ENCODE measurements at places on chromosomes 2 and 18.

GRCh38 chr2:232502911-232503808 is 15.5 kb upstream of the ECEL1 start:
- DNase-seq = no peak

DNA sequence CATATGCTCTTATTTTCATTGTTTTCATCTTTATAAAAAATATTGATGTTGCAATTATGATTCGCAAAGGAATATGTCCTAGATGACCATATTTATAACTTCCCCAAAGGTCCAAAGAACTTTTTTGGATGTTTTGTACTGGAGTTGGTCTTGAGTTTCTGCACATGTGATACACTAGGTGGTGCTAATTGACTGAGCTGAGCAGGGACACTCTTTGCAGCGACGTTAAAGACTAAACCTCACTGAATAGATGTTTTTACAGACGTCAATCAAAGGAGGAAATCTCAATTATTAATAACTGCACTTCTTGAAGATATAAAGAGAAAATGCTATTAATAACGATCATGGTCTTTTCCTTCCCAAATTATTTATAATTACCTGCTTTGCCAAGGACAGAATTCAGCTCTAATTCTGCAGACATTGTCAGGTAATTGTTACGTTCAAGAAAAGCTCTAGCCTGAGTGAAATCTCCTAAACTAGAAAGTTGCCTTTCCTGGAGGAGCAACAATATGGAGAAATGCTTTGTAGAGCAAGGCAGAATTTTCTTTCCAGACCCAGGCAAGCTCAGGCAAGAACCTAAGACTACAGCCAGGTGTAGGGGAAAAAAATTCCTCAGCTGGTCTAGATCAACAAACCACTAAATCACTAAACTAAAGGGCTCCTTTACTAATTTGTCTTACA is 119.3 kb upstream of the RBBP8 start:
- no peak for DNase-seq

DNA sequence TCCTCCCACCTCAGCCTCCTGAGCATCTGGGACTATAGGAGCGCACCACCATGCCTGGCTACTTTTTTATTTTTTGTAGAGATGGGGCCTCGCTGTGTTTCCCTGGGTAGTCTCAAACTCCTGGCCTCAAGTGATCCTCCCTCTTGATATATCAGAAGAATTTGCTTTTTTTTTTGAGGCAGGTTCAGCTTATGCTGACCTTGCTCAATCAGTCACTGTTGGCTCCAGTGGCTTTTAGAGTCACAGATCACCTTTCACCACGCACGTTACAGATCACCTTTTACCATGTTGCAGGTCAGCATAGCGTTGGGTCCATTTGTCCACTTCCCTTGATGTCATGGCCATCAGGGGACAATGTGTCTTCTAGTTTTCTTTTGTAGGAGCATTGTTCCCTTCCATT is 36.1 kb downstream of the DCAF17 start:
- no peak for DNase-seq

DNA sequence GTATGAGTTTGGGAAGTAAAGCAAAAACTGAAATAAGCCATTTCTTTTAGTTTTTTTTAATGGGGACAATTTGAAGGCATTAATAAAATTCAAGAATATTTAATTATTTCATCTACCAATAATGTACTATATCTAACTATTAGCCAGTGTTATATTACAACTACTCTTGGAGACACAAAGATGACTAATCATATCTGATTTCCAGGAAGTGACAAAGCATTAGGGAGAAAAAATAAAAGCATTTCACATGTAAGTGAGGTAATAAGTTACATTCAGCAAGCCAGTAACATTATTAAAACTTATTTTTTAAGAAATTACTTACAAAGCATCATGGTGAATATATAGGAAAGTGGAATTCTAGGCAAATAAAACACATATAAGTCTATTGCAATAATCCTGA is 781.3 kb upstream of the NRXN1 start:
- no peak for DNase-seq

- DNase-seq = peak; percentile 55
Measured at GRCh38 chr2:237256887-237257286, 157.1 kb downstream of the COL6A3 start.

- no peak for DNase-seq
Measured at GRCh38 chr2:16303761-16304160, 361.9 kb downstream of the CYRIA start.

- DNase-seq = no peak
Measured at GRCh38 chr2:23789012-23789411, 137.9 kb downstream of the ATAD2B start.

DNA sequence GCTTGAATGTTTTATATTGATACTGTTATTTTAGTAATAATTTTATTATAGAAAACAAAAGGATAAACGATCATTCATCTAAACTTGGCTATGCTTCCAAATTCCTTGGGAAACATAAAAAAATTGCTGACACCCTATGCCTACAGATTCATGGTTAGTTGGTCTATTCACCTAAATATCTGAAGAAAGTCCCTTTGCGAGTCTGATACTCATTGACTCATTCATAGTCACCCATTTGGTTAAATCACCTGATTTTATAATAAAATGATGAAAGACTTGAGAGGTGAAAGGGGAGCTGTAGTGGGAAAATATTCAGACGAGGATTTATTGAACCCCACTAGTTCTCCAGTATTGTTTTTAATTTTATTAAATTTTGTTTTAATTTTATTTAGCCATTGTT is 112.0 kb downstream of the PTPN4 start:
- DNase-seq = no peak

DNA sequence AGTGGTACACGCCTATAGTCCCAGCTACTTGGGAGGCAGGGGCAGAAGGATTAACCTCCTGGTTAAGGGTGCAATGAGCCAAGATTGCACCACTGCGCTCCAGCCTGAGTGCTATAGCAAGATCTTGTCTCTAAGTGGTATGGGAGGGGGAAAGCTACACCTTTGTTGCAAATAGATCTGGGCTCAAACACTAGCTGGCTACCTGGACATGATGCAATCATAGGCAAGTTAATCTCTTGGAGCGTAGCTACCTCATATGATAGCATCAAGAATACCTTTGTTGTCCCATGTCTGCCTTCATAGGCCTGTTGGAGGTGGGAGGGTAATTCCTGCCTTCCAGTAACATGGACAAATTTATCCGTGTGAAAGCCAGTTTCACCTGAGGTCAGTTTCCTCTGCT is 15.7 kb downstream of the KLHL29 start:
- no peak for DNase-seq

- DNase-seq = no peak
Measured at GRCh38 chr18:6546229-6546628, 131.5 kb upstream of the L3MBTL4 start.

GRCh38 chr18:65567372-65567771 is 183.4 kb upstream of the CDH7 start:
- DNase-seq = no peak

- DNase-seq = no peak
Measured at GRCh38 chr2:133411857-133412256, 156.4 kb downstream of the NCKAP5 start.

- no peak for DNase-seq
Measured at GRCh38 chr2:102276549-102277201, 34.7 kb upstream of the IL1RL1 start.

DNA sequence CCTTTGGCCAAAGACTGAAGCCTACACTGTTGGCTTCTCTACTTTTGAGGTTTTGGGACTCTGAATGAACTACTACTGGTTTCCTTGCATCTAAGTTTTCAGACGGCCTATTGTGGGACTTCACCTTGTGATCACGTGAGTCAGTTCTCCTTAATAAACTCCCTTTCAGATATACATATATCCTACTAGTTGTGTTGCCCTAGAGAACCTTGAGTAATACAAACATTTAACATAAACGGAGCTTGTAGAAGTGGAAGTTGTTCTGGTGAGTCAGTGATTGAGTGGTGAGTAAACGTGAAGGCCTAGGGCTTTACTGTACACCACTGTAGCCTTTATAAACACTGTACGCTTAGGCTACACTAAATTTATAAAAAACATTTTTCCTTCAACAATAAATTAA is 107.2 kb upstream of the CDH2 start:
- DNase-seq = no peak

DNA sequence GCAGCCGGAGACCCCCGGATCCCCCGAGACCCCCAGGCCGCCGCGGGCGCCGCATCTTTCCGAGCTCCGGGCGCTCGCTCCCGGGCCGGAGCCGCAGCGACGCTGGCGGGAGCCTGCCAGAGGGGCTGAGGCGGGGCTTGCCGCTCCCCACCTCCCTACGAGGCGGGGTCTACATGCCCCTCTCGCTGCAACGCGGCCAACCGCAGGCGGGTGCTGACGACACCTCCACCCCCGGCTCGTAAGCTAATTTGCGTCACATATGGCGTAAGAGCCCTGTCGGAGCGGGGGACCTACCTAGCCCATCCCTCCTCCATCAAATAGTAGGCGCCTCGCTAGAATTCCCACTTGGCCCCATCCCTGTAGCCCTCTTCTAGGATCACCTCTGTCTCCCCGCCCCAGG is at the start of gene PTPRN:
Gene PTPRN, minus strand, starts transcription at position 124 of the 400 bp plus-strand sequence. Its CDS starts 69 bp downstream, at position 55.
- DNase-seq = no peak

DNA sequence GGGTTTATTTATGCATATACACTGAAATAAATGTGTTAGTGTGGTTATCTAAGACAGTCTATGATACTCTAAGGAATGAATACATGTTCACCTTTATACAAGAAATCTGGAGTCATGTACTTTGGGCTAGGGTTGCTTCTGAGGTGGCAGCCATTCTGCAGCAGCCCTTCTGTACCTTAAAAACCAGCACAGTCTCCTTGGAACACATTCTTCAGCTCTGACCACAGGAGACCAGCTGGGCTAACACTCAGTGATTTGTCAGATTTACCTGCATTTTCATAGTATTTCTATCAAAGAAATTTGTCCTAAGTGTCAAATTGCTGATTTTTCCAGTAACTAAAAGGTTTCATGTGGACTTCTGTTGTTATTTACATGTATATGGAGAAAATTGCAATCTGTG is 167.7 kb downstream of the CAMKMT start:
- DNase-seq = no peak

- no peak for DNase-seq
Measured at GRCh38 chr18:260547-260946, 7.3 kb downstream of the THOC1 start.

- no peak for DNase-seq
Measured at GRCh38 chr18:63545000-63545399, 2.8 kb downstream of the SERPINB12 start.

- no peak for DNase-seq
Measured at GRCh38 chr18:73040247-73040646, 172.5 kb upstream of the NETO1 start.

GRCh38 chr2:25481381-25482300 is 139.9 kb upstream of the DNMT3A start:
- DNase-seq = no peak

GRCh38 chr18:9209279-9209678 is 72.7 kb downstream of the ANKRD12 start:
- no peak for DNase-seq

DNA sequence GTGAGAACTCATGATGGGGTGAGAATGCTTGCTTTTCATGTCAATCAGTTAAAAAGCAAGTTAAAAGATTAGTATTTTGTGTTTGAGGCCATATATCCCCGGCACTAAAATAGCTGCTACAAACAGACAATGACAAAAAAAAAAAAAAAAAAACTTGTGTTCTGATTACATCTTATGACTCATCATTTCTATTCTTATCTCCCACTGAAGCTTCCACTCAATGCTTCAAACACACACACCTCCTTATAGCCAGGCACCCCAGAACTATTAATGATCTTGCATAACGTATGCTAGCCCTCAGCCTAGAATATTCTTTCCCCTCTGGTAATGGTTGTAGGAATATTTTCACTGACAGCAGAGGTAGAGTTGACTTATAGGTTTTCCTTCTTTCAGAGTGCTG is 778.3 kb downstream of the TRIB2 start:
- no peak for DNase-seq

GRCh38 chr18:41121116-41121826 is 833.8 kb upstream of the PIK3C3 start:
- no peak for DNase-seq

- no peak for DNase-seq
Measured at GRCh38 chr2:20425371-20425881, 21.4 kb upstream of the RHOB start.

- no peak for DNase-seq
Measured at GRCh38 chr18:73924307-73924706, 223.3 kb downstream of the FBXO15 start.

GRCh38 chr2:159849160-159849813 is 51.3 kb upstream of the CD302 start:
- DNase-seq = no peak

GRCh38 chr2:103977668-103978067 is 876.2 kb upstream of the POU3F3 start:
- DNase-seq = no peak

DNA sequence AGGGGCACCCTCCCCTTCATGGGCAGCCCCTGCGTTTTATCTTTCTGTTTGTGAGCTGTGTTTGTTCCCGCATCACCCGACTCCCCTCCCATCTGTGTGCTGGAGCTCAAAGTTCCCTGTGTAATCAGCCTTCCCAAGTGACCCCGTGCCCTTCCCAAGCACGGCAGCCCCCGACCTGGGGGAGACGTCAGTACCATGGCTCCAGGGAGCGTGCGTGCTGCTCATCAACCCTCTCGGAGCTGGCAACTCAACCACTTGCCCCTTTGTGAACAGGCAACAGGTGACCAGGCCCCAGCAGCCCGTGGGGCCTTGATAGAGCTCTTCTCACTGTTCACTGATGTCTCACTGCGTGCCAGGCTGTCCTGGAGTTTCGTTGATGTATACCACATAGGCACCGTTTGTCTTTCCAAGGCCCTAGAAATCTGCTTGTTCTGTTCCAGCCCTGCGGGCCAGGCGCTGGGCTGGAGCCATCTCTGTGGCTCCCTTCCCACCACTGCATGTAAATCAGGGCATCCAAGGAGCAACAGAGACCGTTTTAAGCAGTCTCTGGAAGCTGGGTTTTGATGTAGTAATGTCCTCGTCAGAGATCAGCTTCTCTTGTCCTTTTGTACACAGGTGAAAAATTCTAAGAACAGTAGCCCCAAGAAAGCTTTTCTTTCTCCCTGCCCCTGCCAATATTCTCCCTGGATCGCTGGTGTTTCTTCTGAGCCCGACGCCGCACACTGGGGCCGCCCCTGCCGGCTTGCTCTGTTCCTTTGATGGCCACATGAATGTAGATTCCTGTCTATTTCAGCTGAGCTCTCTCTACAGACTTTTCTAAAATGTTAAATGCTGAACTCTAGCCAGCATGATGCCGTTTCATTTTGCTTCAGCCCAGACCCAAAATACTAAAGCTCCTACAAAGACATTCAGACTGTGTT is 107.0 kb upstream of the PTPRM start:
- no peak for DNase-seq

DNA sequence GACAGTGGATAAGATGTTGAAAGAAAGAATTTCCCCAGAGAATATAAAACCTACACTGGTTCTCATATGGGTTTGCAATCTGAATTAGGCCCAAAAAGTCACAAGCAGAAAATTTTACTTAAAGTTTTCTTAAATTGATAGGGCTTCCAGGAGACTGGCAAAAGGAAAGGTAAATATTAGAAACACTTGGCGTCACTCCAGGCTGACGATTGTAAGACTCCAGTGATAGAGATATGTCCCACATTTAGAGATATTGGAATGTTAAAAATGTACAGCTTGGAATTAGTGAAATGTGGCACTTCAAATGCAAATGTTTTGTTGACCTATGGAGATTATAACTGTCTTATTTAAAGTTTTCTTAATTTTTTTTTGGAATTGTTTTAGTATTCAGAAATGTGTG is 14.0 kb downstream of the YIPF4 start:
- DNase-seq = no peak

GRCh38 chr2:118345465-118345864 is 257.2 kb downstream of the INSIG2 start:
- no peak for DNase-seq

Data from psoas muscle (tissue), 8 donors.